ENCODE measurements at places on chromosomes 12 and 14.

GRCh38 chr14:40096968-40097367 lies 664.7 kb upstream of the FBXO33 start:
- no peak for DNase-seq

DNA sequence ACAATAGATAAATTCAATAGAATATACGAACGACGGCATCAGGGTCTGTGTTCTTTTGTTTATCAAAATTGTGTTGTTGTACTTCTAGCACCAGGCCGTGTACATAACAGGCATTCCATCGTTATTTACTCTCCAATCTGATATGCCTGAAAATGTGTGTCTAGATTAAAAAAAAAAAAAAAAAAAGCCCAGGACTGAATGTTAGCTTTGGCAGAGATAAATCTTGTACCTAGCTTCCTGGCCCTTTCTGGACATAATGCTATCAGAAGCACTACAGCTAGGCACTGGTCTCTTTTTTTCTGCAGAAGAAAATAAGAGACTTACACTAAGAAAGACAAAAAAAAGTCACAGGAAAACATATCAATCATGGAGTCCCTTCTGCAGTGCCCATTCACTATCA lies 37.0 kb downstream of the CDKL1 start:
- DNase-seq, result no peak

GRCh38 chr14:64253672-64254071 lies 40.5 kb downstream of the ESR2 start:
- DNase-seq, result no peak

- DNase-seq, result no peak
Observed at GRCh38 chr14:82412545-82412944, 878.9 kb upstream of the SEL1L start.

GRCh38 chr12:11795913-11796459 lies 146.5 kb downstream of the ETV6 start:
- DNase-seq, result no peak

GRCh38 chr12:100437038-100437841 lies 36.4 kb upstream of the NR1H4 start:
- no peak for DNase-seq

All from thyroid gland (tissue), 4 donors.